Right lung (tissue), 10 donors: ENCODE measurements at places on chromosomes 5 and 9. TPM values are rescaled to one million over a fixed set of nuclear protein-coding genes. Genes with fewer than 3 reads are reported as not detected.

DNA sequence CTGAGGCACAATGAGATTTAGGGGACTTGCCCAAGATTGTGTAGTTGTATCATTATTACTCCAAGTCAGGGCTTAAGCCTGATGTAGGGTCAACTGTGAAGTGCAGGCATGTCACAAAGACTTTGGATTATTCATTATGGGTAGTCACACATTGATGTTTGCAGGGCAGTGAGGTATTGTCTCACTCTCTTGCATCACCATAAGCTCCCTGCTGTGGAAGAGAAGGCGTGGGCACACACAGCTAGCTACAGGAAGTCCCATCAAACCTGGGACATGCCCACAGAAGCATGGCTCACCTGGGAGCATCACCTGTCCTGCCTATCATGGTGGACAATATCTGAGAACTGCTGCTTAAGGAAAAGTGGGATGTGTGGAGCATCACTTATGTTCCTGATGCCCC lies 42.1 kb downstream of the TMOD1 start:
- DNase-seq, result no peak

Gene SLC31A2
- 2.7 TPM for polyA plus RNA-seq

DNA sequence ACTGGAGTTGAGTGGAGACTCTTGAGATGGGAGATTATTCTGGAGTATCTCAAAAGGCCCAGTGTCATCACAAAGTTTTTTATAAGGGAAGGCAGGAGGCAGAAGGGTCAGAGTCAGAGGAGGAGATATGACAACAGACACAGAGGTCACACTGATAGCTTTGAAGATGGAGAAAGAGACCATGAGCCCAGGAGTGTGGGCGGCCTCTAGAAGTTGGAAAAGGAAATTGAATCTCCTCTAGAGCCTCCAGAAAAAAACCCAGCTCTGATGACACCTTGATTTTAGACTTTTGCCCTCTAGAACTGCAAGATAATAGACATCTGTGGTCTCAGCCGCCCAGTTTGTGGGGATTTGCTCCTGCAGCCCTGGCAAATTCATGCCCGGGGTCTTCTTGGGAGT lies 64.8 kb upstream of the SPTLC1 start:
- DNase-seq, result no peak

DNA sequence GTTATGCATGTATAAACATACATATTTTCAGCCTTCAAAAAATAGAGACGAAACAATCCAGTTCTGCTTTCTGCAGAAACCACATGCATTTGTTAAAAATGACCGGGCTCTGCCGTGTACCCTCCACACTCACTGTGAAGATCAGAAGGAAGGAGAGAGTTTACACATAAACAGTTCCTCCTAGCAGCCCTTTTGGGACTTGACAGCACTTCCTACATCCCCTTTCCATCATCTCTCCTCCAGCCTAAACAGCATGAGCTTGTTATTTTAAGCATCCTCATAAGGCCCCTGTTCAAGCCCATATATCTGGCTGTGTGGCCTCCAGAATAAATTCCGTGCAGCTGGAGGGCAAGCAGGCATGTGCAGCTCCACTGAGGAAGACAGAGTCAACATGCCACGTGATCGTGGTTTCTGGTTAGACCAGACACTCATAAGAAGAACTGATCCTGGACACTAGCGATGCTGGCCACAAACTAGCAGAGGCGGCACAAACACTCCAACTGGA lies 42.2 kb downstream of the NIPAL4 start:
- DNase-seq, result no peak

- DNase-seq, result peak; percentile 83
Measured at GRCh38 chr9:14111696-14112095, 202.2 kb downstream of the NFIB start.

DNA sequence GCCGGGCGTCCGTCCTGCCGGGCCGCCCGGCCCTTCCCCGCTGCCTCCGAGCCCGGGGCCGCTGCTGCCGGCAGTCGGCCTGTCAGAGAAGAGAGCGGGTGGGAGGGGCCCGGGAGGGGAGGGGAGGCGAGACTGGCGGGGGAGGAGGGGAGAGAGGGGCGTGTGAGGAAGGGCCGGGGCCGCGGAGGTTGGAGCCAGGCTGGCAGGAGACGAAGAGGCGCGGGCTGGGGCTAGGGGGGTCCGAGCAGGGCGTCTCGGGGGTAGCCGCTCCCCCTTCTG lies 570 bp downstream of the CREBRF start:
- no peak for DNase-seq

DNA sequence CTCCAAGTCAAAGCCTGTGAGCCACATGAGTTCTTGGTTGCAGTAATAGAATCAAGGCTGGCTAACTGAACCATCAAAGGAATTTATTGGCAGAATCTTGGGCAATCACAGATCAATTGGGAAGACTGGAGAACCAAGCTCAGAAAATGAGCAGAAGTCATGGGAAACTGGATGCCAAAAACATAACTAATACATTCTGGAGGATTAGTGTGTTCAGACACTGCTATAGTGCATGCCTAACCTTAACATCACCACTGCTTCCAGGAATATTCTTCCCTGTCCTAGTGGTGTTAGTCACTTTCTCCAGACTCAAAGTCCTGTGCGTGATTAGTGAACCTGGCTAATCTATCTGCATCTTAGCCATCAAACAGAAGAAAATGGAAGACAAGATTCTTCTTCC lies 843.7 kb downstream of the EFNA5 start:
- no peak for DNase-seq

Gene OR1J1
- polyA plus RNA-seq, result not detected

DNA sequence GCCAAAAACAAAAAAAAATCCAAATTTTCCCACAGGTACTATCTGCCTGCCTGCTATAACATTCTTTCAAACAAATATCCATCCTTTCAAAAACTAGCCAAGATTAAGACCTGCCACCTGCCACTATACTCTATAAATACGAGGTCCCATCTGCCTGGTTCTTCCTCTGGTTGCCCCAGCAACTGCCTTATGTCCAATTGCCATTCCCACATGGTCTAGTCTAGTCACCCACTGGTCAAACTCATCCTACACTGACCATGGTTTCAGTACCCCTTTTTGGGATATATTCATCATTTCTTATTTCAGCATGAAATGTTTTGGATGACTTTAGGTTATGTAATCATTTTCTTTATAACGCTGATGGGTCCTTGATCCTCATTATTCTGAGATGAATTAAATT lies 95.1 kb upstream of the CCNG1 start:
- no peak for DNase-seq

DNA sequence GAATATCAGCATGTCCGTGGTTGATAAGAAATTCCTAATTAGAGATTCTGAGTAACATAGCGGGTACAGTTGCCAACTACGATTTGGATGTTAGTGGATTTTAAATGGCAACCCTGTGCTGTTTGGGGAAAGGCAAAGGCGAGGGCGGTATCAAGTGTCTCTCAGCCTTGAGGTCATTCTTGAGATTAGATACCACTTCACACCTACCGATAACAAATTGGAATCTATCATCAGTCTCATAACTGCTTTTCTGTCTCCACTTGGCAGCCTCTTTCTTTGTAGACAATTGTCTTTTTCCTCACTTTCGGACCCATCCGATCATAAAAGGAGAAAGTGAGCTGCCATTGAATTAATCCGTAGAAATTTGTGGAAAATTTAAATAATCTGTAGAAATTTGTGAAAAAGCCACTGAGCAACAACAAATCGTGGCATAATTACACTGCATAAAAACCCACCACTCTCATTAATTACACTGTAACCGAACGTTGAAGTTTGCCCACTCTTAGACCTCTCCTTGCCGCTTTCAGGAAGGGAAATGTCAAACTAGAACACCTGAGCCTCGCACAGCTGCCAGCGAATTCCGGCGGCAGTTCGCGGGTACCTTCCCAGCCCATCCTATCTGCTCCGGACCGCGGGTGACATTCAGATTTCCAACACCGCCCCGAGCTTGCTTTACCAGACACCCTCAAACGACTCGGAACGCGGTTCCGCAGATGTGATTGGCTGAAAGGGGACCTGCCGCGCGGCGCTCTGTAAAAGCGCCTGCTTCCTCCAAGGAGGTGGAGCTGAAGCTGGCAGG lies 849 bp upstream of the RGMB start:
- no peak for DNase-seq

Gene GPSM1
- 43.1 TPM for polyA plus RNA-seq

Gene CERCAM
- polyA plus RNA-seq, result 35.8 TPM

- DNase-seq, result no peak
Measured at GRCh38 chr9:125851979-125852378, 104.8 kb downstream of the PBX3 start.

GRCh38 chr9:72971411-72971810 lies 18.6 kb upstream of the ALDH1A1 start:
- no peak for DNase-seq

DNA sequence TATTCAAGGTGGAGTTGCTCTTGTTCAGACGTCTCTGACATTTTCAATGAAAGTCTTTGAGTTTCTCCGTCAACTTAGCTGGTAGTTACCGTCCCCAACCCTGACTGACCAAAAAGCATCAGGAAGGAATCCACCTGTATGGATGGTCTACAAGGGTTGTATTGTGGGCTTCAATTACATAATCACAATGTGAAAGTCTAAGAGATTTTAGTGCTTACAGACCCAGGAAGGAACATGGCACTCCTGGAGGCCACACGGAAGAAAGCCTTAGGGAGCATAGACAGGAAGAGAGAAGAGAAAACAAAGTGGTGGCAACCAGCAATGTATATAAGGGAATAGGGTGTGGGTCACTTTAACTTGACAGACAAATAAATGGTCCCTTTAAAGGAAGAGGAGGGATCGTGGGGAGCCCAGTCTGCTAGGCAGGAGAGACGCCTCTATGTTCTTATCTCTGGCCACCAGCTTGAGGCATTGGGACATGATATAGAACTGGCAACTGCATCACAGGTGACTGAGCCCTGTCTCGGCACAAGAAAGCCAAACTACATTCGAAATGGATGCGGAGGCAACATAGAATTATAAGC lies 80.4 kb downstream of the ALDH7A1 start:
- no peak for DNase-seq

Gene PCA3
- 0.41 TPM for polyA plus RNA-seq

- no peak for DNase-seq
Measured at GRCh38 chr9:19554529-19554928, 145.7 kb downstream of the ACER2 start.

DNA sequence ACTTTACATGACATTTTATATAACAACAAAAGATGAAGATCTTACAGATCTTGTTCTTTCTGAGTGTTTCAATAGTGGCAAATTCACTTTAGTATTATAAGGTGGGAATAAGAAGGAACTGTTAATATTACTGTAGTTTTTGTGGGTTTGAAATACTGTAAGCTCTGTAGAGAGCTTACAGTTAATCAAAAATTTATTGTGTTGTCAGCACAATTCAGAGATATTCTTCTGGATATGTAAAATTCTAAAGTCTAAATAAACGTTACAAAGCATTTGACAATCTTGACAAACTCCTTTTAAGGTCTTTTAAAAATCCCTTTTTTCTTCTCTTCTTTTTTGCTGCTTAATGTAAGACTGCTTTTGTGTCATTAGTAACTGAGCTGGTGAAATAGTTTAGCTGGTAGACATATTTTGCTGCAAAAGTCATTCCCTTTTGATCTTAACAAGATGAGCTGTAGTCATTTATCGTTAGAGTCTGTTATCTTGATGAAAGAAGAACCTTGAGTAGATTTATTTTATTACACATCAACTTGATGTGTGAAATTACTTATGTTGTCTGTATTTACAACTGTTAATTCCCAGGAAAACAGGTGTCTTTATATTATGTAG lies 186.0 kb downstream of the WDR70 start:
- DNase-seq, result no peak

Gene CCNG1
- 160 TPM for polyA plus RNA-seq

DNA sequence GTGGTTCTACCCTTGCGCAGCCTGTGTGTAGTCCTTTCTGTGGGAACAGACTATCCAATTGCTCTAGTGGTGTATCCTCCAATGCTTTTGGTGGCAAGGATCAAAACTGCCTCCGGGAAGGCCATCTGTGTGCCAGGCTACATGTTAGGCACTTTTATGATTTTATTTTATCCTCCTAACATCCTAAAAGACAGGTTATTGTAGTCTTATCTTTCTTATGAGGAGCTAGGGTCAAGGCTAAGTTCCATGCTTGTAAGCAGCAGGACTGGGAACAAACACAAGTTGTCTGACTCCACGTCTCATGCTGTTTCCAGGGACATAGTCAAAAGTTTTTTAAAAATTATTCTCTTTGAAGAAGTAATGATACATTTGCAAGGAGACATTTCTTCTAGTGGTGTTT lies 278.7 kb upstream of the ADAMTSL1 start:
- no peak for DNase-seq

GRCh38 chr5:58285900-58286299 lies 174.0 kb downstream of the PLK2 start:
- no peak for DNase-seq

Gene TEX48
- polyA plus RNA-seq, result not detected

- no peak for DNase-seq
Measured at GRCh38 chr5:89071101-89071940, 188.3 kb upstream of the MEF2C start.

- no peak for DNase-seq
Measured at GRCh38 chr9:128159522-128159783, 612 bp upstream of the BBLN start.

DNA sequence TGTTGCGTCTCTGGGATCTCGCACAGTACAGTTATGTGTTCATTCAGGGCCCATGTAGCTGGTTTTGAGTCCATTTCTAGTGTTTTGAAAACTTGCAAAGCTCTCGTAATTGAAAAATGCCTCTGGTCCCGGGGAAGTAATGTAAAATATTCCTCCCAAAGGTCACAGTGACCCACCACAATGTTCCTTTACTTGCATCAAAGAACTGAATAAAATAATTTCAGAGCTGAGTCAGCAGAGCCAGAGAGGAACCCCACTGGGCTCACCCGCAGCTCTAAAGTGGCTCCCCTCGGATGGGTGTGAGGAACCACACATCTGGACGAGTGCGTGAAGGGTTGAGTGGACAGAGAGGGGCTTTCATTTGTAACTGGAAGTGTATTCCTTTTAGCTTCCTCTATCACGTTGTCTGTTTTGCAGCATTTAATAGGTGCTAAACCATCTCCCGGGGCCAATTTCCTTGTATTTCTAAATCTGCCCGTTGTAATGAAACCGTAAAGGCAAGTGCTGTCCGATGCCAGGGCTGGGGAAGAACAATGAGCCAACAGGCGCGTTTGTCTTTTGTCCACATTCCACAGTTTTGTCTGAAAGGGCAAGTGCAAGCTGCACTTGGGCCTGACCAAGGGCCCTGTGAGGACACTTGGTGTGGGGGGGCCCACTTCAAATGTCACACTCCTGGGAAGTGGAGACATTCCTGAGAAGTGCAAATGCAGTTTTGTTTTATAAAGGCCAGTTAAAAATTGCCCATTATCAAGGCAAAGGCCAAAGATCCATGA lies 29.9 kb downstream of the COL5A1 start:
- no peak for DNase-seq

DNA sequence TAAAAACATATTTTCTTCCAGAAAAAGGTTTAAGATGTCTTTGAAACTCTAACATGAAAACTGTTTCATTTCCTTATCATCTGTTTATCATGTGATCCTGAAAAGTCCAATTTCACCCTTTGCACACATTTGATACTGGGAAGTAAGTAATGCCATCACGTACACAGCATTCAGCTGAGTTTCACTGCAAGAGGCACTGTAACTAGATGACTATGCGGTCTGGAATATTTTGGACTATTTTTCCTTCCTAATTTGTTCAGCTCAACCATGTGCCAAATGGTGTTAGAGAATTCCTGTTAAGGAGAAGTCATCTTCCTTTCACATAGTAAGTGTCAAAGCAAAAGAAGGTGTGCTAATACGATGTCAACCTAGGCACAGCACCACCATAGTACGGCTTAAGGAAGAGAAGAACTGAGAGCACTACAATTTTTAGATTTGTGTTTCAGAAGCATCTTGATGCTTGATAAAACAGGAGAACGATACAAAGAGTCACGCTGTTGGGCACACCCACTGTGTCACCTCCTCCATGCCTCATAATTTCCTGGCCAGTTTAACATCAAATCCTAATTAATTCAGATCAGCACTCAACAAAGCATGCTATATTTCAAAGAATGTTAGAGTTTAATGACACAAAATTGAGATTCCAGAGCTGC lies 77.5 kb downstream of the GNAQ start:
- DNase-seq, result no peak

Gene BRINP1
- 0.08 TPM for polyA plus RNA-seq
